ENCODE measurements at places on chromosomes 3 and 15.

- no peak for DNase-seq
These were observed 10.8 kb upstream of the ATP13A5 start for GRCh38 chr3:193389335-193389734.

DNA sequence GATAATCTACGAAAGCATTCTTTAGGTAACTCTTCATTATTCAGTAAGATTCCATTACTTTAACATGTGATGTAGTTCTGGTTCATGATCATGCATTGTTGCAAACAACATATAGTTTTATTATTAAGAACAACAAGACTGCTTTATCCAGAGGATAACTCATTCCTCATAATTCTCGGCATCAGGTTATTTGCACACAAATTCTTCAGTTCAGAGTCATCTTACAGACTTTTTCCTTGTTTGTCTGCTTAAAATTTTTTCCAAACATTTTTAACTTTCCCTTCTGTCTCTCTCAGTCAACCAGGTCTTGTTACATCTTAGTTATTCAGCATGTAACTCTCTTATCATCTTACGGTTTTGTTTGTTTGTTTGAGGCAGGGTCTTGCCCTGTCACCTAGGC lies 60.1 kb downstream of the VGLL3 start:
- no peak for DNase-seq

DNA sequence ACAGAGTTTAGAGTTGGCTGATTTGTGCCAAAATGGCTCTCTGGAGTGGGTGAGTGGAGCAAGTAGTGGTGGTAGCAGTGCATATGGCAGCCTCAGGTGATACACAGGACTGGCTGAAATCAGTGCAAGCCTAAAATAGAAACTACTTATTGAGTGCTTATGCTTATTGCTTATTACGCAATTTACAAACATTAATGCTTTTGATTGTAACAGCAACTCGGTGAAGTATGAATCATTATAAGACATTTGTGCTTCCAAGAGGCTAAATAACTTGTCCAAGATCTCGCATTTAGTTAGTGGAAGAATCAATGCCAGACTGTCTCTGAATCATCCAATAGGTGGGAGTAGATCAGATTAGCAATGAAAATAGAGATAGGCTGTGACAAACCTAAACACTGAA lies 353.8 kb downstream of the NAALADL2 start:
- DNase-seq: no peak

GRCh38 chr3:171825222-171825828 lies 15.0 kb upstream of the PLD1 start:
- DNase-seq: no peak

GRCh38 chr15:101501703-101502373 lies 12.3 kb upstream of the PCSK6 start:
- DNase-seq: no peak
